ENCODE measurements at places on chromosomes 6 and 20.

- DNase-seq, result no peak
These were observed 47.2 kb upstream of the FAM50B start for GRCh38 chr6:3801960-3802359.

GRCh38 chr20:3407040-3407770, at the start of gene DNAAF9:
DNAAF9 (minus strand) TSS chr20:3407669; CDS start chr20:3407557, 112 bp downstream.
- DNase-seq, result no peak

GRCh38 chr6:77548190-77548589, 84.9 kb upstream of the HTR1B start:
- no peak for DNase-seq

- DNase-seq, result no peak
These were observed 1.2 kb downstream of the CDH4 start for GRCh38 chr20:61253264-61253639.

DNA sequence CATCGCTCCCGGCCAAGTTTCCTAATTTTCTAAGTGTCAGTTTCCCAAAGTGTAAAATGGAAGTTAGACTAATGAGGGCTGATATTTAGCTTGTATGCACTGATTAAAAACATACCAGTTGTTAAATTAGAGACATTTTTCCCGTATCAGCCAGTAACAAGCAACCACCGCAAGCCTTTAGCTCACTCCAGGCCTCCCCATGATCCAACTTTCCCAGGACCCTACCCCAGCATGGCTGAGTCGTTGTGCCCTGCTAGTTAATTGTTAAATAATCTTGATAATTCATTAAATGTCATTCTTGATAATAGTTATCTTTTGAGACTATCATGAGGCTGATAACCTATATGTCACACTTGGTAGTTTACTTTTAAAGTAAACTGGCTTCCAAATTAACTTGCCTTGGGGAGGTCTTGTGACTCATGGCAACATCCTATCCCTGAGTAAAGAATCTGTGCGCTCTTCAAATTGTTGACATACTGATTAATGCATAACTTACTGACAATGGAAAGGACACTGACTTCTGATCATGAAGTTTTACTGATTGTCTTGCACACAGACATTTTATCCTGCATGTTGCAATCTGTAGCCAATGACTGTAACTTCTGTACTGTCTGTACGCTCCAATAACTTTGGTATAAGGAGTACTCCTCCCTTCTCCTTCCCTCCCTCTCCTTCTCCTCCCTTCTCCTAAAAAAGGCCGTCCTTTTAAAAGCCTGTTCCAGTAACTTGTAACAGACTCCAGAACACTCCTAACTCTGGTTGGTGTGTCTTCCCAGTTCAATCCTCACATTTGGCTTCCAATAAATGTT, 6.3 kb upstream of the GTF3C6 start:
- no peak for DNase-seq

- DNase-seq, result no peak
These were observed 643 bp upstream of the SLC35D3 start for GRCh38 chr6:136921381-136921935.

DNA sequence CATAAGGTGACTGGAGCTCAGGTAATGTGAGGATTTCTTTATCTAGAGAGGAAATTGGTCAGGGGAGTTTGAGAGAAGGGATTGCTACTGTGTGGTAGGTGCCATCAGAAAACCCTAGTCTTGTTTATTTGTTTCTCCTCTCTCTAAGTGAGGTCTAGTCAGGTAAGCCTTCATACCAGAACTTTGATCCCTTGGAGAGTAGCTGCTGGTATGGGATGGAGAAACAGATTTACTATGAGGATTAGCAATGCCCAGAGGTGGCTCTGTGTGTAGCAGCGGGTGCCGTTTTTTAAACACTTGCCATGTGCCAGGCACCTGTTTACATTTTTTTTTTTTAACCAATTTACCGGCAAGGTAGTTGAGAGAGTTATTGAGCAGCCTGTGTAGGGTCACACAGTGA, 19.5 kb downstream of the CMTR1 start:
- DNase-seq, result no peak

DNA sequence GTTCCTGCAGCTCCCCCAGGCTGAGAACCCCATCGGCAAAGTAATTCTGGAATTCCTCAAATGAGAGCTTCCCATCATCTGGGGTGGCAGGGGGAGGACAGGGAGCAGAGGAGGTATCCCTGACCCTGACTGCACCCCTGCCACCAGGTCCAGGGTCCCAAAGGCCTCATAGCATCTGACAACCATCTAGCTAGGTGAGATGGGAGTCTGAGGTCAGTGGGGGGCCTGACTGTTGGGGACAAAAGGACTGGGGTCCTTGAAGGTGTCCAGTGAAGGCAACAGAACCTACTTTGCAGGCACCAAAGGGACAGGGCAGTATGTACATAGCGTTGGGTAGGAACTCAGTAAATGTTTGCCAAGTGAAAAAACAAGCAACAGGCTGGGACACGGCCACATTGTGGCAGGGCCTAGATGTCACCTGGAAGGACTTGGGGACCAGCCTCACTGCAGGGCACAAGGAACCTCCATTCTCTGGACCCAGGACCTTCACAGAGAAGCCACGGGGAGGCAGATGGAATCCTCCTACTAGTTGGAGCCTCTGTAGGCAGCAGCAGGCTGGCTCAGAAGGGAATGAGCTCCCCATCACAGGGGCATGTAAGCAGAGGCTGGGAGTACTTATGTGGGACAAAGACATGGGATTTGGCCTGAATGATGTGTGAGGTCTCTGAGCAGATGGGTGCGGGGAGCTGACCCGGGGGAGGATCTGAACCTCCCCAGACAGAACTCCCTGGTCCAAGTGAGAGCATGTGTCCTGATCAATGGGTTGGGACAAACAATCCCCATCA, 3.3 kb downstream of the NECAB3 start:
- DNase-seq, result no peak

GRCh38 chr6:87504441-87504840, 31.7 kb downstream of the SLC35A1 start:
- no peak for DNase-seq

GRCh38 chr6:74439123-74439811, 743.3 kb downstream of the CD109 start:
- DNase-seq, result no peak

GRCh38 chr6:137106183-137106582, 61.4 kb upstream of the IL20RA start:
- DNase-seq, result no peak

DNA sequence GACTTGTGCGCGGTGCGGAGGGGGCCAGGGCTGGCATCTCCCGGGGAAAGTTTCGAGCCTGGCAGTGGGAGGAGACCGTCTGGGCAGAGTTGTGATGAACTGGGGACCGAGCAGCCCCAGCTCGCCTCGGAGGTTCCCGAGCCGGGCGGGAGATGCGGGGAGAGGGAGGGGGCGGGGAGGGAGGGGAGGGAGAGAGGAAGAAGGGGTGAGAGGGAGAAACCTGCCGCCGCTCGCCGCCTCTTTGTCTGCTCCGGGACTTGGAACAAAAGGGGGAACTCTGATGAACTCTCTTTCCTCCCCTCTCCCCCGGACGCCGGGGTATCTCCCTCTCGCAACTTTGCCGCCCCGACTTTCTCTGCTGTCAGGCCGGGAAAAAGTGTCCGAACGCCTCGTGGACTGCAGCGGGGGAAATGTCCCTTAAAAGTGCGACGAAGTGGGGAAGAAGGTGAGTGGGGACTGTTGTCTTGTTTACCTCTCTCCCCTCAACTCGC, 72.7 kb downstream of the SOX4 start:
- DNase-seq, result no peak
